Lung microvascular endothelial cell (primary cell): ENCODE measurements at places on chromosomes 5 and 9. TPM values are rescaled to one million over a fixed set of nuclear protein-coding genes. Genes with fewer than 3 reads are reported as not detected.

RIC1 gene
- 20.9 and 29.8 TPM in 2 replicates for total RNA-seq

TPPP gene
- under 0.01 and 0.44 TPM in 2 replicates for total RNA-seq

C1QTNF3 gene
- 0.40 and 0.87 TPM in 2 replicates for total RNA-seq

LCN2 gene
- total RNA-seq: not detected in 2 replicates

EXOC3 gene
- 18.5 and 25.0 TPM in 2 replicates for total RNA-seq

GMCL2 gene
- not detected in 2 replicates for total RNA-seq

SHOC1 gene
- not detected in 2 replicates for total RNA-seq

PCDHGC4 gene
- total RNA-seq: 0.65 and 0.79 TPM in 2 replicates

ANKRD34B gene
- total RNA-seq: not detected in 2 replicates

EGR1 gene
- 0.44 and 4.8 TPM in 2 replicates for total RNA-seq

STC2 gene
- total RNA-seq: 10.0 and 36.3 TPM in 2 replicates

SLC34A3 gene
- not detected in 2 replicates for total RNA-seq

TMEM215 gene
- not detected in 2 replicates for total RNA-seq

MARCOL gene
- total RNA-seq: not detected in 2 replicates

IFNK gene
- total RNA-seq: not detected in 2 replicates

ANKRD31 gene
- not detected in 2 replicates for total RNA-seq

C9orf50 gene
- not detected in 2 replicates for total RNA-seq

AQP7 gene
- not detected in 2 replicates for total RNA-seq

IQGAP2 gene
- 1.5 and 3.4 TPM in 2 replicates for total RNA-seq

FOXD4L6 gene
- total RNA-seq: under 0.01 TPM in 1 of 2 replicates, not detected in the other

KCNIP1 gene
- total RNA-seq: 24.4 and 47.8 TPM in 2 replicates

HRCT1 gene
- total RNA-seq: 1.8 and 4.1 TPM in 2 replicates

TNFSF15 gene
- 0.87 and 2.6 TPM in 2 replicates for total RNA-seq

GARNL3 gene
- total RNA-seq: 2.4 and 2.6 TPM in 2 replicates

MARVELD2 gene
- total RNA-seq: 1.1 and 2.0 TPM in 2 replicates

IRX2 gene
- total RNA-seq: 0.20 and 0.44 TPM in 2 replicates

NADK2 gene
- 11.8 and 25.6 TPM in 2 replicates for total RNA-seq

SH3TC2 gene
- 4.0 and 15.0 TPM in 2 replicates for total RNA-seq

IL33 gene
- total RNA-seq: 2.4 and 6.3 TPM in 2 replicates

SPINK5 gene
- total RNA-seq: 0.22 TPM in 1 of 2 replicates, not detected in the other

SLC34A1 gene
- not detected in 2 replicates for total RNA-seq

UBE2QL1 gene
- total RNA-seq: under 0.01 and 0.20 TPM in 2 replicates

DND1 gene
- total RNA-seq: under 0.01 and 0.22 TPM in 2 replicates

PKD2L2 gene
- total RNA-seq: not detected in 2 replicates

TICAM2 gene
- 0.20 and 0.22 TPM in 2 replicates for total RNA-seq
